ENCODE measurements at places on chromosomes 12 and 14.

- DNase-seq = no peak
Observed at GRCh38 chr12:23380419-23381100, 568.9 kb downstream of the SOX5 start.

DNA sequence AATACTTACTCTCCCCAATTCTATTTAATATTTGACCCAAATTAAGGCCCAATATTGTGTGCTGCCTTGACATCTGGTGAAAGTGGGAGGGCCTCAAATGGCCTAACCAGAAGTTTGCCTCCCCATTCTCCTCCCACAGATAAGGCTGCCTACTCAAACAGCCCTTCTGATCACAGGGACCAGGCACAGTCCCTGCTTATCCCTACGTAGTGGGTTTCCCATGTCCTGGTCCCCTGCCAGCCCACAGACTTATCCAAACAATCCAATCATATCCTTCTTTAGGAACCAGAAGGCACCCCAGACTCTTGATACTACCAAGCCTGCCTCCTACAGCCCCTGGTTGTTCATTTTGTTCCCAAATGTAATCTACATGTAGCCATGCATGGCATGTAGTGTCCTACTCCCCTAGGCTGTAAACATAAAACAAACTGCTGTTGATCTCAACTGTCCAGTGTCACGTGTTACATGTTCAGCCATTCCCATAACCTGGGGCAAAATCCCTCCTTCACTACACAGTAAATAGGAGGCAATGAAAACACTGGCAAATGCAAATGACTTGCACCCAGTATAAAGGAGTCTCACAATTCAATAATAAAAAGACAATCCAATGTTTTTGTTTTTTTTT, 49.3 kb downstream of the EEA1 start:
- DNase-seq = no peak

DNA sequence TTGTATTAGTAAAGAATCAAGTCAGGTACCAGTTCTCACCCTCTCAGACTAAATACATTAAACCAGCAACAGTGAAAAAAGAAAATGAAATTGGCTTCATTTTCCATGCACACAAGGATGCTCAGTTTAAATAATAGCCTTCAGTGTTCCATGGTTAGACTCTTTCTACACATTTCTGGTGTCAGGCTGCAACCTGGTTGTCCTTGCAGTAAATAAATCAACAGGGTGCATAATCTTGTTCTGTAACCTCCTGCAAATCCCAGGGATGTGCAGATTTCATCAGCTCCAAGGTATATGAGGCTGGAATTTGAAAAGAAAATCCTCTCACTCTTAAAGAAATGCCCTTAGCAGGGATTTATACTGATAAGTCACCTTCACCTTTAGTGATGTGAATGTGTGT, 46.7 kb upstream of the BTG1 start:
- DNase-seq = no peak

DNA sequence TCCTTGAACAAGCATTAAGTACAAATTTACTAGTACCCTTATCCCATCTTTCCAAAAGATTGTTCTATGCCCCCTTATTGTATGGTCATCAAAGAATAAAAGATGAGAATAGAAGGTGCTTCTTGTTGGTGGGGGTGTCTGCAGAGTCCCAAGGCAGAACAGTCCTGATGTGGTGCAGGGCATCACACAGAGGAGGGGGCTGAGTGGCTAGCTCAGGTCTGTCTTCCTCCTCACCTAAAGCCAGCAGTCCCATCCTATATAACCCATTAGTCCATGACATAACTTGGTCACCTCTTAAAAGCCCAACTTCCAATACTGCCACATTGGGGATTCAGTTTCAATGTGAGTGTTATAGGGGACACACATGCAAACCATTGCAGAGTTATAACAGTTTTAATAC, 9.9 kb downstream of the LRRC10 start:
- no peak for DNase-seq

DNA sequence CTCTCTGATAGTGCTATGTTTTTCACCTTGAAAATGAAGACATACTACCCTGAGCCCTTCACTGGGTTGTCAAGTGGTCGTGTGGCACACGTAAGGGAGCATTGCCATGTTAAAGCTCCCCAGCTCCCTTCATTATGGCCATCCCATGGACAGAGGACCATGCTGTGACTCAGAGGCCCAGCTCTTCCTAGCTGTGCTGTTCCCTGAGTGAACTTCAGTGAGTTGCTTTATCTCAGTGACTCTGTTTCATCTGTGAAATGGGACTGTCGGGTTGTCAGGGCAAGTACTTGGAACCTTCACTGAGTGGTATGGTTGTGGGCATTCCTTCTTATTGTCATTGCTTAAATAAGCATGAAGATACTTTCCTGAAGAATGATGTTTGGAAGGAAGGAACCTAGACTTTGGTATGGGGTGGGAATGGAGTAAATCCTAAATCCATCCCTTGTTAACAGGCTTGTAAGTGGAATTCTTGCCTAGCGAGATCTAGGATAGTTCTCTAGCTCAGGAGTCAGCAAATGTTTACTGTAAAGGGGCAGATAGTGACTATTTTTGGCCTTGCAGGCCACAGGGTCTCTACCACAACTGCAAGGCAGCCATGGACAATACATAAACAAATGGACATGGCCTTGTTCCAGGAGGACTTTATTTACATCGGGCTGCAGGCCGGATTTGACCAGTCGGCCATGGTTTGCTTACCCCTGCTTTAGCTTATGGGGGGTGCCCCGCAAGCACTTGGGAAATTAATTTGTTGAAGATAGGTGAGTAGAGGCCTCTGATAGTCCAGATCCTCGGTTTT, 283.5 kb downstream of the ZFP36L1 start:
- no peak for DNase-seq

GRCh38 chr14:24171422-24172260, at the start of gene REC8:
Gene REC8 (plus strand): TSS chr14:24172080. CDS start chr14:24172553, 473 bp downstream.
- peak; percentile 67 for DNase-seq

- DNase-seq = no peak
Observed at GRCh38 chr12:84810611-84811010, 102.0 kb downstream of the SLC6A15 start.

- no peak for DNase-seq
Observed at GRCh38 chr14:90674043-90674670, 142.1 kb downstream of the TTC7B start.

DNA sequence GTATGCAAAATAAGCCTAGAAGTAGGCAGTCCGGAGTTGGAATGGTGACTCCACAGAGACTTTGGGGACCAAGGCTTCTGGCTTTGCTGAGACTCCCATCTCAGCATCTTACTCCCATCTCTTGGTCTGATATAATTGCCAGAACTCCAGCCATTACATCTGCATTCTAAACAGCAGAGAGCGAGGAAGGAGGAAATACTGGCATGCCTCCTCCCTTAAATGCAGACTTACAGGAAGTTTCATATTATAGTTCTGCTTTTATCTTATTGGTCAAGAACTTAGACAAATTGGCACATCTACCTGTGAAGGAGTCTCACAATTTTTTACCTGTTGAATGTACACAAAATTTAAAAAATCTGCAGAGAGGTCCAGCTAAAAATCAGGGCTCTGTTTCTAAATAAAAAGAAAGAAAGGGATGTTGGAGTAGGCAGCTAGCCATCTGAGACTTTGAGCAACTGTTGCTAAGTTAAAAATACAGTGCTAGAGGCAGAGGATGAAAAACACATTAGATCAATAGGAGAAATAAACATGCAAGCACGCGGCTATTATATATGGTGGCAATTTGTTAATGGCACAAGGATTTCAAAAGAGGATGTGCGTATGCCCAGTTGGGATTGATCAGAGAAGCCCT, 209.9 kb upstream of the HMGA2 start:
- DNase-seq = no peak

DNA sequence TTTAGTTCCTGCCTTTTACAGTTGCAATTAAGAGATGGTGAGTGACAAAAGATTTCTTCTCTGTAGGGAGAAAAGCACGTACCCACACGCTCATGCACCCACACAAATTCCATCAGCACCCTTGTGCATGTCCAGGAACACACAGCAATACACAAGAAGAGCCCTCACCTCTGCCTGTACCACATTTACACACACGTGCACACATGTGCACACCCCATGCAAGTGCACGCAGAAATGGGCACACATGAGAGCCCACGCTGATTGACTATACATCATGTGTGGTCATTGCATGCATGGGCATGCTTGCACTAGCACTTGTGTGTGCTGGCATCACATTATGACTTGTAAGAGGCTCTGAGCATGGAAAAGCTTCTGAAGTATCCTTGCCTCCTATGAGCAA, 70.5 kb downstream of the SERPINA3 start:
- no peak for DNase-seq

DNA sequence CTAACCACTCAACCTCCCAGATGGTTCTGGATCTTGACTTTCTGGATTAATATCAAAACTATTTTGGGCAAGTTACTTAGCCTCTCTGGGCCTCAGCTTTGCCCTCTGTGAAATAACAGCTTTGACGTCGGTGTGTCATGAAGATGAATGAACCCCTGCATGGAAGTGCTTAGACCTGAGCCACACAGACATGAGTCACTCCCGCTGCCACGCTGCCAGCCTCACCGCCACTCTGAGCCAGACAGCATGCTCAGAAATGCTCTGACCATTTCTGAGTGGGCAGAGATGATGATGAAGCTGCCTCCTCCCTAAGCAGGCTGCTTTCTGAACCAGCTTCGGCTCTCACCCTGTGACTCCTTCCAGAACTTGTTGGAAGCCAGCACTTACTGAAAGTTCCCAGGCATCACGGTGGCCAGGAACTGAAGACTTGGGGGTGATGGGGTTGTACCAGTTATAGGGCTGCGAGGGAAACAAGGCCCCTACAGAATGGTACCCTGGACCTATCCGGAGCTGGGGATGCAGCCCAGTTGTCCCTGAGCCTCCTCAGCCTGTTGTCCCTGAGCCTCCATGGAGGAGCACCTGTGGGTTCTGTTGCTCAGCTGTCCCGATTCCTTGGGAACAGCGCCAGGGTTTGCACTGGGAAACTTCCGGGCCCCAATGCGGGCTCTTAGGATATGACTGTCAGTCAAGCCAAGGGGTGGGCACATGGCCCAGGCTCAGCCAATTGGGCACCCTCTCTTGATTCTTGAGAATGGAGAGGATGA, 2.0 kb upstream of the CCDC197 start:
- peak; percentile 68 for DNase-seq

DNA sequence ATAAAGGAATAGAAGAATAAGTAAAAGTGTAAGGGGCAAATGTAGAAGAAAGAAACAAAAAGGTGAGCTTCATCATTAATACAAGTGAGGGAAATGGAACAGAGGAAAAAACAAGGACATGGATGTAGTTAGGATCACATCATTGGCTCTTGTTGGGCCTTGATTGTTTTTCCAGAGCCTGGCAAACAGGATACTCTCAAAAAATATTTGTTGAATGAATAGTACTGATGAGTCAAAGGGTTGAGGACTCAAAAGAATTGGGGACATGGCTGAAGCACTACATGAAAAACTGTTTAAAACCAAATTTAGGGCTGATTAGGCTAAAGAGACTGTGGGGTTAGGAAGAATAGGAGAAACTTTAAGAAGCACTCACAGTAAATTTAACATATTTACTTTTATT, 11.4 kb upstream of the SRP54 start:
- no peak for DNase-seq

DNA sequence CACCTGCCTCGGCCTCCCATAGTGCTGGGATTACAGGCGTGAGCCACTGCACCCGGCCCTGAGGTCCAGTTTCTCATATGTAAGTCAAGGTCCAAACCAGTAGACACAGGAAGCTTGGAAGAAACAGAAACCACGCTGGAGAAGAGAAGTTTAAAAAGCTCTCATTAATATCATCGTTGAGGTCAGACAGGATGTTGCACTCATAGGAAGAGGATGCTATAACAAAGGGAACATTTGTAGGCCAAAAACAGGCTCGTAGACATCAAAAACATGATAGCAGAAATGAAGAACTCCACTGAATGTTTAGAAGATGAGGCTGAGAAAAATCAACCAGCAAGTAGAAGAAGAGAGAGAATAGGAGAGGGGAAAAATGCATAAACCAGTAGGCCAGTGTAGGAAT, 46.8 kb downstream of the ACACB start:
- DNase-seq = no peak

DNA sequence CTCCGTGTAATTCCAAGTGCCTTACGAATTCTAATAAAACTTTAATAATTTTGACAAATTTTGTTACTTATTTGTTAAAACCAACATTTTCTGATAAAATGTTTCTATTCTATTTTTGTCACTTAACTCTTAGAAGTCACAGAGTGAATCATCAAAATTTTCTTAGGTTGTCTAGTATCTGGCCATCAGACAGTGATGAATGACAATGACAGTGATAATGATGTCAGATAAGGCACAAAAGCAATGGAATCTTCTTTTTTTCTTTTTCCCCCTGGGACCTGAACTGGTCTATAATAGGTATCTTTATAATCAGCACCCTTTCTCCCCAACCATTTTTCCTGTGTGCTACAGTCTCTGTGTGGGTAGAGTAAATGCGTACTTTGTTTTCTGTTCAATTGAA, 407.3 kb downstream of the SOX5 start:
- DNase-seq = no peak

- no peak for DNase-seq
Observed at GRCh38 chr12:128820723-128821432, 2.9 kb downstream of the SLC15A4 start.

- DNase-seq = no peak
Observed at GRCh38 chr12:105013892-105014291, 27.8 kb downstream of the NOPCHAP1 start.

- DNase-seq = no peak
Observed at GRCh38 chr12:15387772-15388171, 65.5 kb downstream of the PTPRO start.

DNA sequence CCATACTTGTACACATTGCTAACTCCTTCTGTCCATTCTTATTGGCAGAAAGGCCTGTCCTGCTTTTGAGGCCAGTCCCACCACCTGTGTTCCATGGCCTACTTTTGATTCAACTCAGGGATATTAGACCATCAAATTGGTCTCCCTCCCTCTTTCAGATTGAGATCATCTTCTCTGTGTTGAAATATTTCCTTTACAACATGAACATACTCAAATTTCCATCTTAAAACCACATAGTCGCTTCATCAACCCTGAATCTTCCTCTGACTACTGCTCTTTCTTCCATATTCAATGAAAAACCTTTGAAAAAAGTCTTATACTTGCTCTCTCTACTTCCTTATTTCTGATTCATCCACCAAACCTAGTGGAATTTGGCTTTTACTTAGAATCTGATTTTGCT, 34.9 kb downstream of the TRMT5 start:
- DNase-seq = no peak

DNA sequence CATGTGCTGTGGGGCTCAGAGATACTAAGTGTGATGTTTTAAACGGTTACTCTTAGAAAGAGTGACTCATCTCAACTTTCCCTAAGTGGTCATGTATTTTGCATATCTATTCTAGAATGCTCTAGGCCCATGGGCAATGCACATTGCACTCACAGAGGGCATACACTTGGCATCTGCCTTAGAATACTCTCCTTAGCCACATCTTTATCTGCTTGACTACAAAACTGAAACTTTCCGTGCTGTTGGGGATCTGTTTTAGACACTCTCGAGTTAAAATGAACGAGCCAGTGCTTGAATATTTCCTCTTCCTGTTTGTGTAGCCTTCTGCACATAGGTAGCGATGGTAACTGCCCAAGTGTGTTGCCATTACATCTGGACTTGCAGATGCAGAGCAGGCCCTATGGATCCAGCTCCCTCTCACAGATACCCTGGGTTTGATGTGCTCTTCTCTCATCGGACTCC, 180.5 kb downstream of the CAND1 start:
- DNase-seq = peak; percentile 3
